NCI-H1930 (cell line): ENCODE measurements at places on chromosomes 11 and 22.

DNA sequence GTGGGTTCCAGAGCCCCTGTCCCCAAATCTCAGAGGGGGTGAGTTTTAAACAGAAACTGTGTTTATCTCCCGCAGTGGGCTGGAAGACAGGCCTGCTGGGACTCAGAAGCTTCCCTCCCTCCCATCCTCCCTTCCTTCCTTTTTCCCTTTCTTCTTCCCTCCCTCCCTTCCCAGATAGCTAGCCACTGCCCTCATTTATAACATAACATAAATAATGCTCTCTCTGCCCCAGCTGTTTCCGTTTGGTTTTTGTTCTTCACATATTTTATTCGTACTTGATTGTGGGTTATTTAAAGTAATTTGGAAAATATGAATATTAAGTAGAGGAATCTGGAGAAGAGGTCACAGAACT, 140.9 kb downstream of the TEAD1 start:
- no peak for DNase-seq

DNA sequence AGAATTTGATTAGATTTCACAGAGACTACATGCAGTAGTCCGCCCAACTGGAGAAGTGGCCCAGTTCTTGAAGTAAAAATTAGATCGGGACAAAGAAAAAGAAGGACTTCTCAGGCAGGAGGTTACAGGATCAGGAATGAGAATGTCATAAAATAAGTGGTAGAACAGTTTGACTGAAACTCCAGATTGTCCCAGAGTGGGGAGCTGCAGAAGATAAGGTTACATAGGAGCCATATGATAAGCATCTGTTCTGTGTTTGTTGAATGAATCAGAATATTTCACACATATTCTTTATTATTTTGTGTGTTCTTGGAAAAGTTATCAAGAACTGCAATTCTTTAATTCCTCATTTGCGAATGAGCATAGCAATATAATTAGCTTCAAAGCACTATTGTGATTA, 210.6 kb downstream of the AASDHPPT start:
- DNase-seq = no peak

DNA sequence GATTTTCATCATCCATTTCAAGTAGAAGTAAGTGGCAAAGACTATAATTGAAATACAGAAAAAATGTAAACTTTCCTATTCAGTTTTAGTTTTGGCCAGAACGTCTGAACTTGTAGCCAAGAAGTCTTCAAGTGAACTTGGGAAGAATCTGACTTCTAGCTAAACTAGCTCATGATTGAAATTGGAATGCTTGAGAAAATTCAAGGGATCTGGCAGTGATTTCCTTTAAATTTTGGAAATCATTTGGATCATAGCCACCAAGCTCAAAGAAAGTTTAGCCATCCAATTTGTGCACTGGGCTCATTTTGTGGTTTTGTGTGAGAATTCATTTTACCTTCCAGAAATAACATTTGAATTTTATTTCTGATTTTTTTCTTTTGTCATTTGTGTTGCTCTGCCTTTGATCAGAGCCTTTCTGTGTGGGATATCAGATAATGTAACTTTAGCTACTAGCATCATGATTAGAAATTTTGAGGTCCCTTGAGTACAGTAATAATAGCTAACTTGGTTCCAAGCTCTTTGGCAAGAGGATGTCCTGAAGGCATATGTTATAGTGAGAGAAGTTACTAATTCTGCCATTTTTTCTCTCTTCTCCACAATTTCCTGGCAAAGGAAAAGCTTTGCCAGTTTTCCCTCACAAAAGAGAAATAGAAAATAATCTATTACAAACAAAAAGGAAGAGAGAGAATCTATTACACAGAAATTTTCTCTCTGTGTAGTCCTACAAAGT, 2123.7 kb upstream of the RAG2 start:
- DNase-seq = no peak

- no peak for DNase-seq
These were observed 866 bp downstream of the EXPH5 start for GRCh38 chr11:108592591-108593213.

- DNase-seq = no peak
These were observed 74.5 kb downstream of the MICAL3 start for GRCh38 chr22:17949642-17950473.

GRCh38 chr11:26017903-26018302, 314.0 kb upstream of the ANO3 start:
- DNase-seq = no peak

DNA sequence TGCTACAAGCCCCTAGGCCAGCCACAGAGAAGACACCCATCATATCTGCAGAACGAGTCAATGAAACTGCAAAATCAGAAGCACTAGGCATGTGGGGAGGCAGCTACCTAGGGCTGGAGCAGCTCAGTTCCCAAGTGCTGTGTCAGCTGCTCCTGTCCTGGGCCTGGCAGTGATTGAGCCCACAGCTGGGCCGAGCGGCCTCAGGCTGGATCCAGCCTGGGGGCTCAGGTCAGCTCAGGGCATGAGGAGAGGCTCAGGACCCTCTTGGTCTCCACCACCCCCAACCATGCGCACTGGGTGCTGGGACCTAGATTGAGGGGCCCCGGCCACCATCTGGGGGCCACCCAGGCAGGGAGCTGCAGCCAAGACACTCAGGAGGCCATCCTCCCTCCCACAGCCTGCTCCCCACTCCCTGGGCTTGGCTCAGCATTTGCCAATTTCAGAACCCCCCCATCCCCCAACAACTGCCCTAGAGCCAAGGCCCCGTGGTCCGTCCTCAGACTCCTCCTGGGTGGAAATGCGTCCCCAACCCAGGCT, 2.4 kb upstream of the TNNT3 start:
- DNase-seq = no peak

- no peak for DNase-seq
These were observed 547.9 kb downstream of the BUD13 start for GRCh38 chr11:116224889-116225200.

DNA sequence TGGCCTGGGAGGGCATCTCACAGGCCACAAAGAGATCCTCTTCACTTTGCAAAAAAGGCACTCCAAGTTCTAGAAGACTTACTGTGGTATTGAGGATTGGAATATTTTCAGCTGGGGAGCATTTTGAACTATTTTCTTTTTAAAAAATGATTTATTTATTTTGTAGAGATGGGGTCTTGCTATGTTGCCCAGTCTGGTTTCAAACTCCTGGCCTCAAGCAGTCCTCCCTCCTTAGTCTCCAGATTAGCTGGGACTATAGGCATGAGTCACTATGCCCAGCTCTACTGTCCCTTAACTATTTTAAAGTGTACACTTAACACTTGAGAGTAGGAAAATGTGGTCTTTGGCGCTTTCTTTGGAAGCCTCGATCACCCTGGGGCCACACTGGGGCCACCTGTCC, 24.9 kb upstream of the DGCR8 start:
- DNase-seq = no peak

- no peak for DNase-seq
These were observed 90.9 kb downstream of the PDHX start for GRCh38 chr11:35007277-35007676.

GRCh38 chr11:16133867-16134266, 222.5 kb downstream of the SOX6 start:
- DNase-seq = no peak

GRCh38 chr11:129696309-129696989, 119.2 kb upstream of the TMEM45B start:
- DNase-seq = no peak

GRCh38 chr11:111465400-111465799, 46.8 kb downstream of the BTG4 start:
- DNase-seq = no peak

DNA sequence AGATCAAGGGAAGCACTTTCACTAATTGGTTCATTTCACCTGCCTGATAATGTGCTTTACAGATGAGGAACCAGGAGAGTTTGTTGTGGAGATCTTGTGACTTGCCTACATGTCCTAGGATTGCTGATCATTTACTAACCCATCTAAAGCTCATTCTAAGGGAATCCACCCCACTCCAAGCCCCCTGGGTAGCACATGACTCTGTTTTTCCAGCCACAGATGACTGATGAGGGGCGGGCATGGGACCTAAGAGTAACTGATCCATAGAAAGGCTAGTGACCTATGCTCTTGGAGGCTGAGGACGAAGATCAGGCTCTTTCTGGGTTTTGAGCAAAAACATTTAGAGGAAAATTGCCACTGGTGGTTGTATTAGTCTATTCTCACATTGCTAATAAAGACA, 378.1 kb downstream of the CADM1 start:
- DNase-seq = no peak

DNA sequence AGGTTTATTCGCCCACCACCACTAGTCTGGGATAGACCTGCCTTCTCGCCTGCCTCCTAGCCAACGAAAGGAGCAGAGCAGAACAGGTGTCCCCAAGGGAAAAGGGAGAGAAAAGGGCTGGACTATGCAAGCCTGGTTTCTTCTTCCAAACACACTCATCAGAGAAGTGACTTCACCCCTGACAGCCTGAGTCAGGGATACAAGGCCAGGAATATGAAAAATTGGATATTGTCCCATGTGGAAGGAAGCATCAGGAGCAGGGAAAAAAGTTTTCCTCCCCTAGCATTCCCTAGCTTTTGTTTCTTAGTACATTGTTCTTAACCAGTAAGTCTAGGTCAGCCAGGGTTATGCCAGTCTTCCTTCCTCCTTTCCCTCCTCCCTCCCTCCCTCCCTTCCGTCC, 56.9 kb upstream of the TNRC6B start:
- DNase-seq = no peak

DNA sequence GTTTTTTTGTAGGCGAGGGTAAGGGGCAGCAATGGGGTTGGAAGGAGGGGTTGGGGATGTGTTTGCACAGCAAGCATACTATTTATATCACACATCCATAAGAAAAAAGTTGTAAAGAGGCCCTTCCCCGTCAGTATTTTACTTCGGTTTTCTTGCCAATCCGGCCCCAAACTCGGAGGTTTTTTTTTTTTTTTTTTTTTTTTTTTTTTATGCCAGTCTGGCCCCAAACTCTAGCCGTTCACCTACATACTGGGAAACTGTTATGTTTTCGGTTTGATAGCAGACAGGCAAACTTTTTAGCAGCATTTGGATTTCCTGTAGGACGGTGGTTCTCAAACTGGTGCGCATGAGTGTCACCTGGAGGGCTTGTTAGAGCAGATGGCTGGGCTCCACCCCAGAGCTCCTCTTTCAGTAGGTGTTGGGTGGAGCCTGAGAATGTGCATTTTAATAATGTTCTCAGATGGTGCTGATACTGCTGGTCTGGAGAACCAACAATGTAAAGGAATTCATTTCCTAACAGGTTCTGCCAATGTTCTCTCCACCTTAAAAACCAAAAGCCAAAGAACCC, 76.5 kb upstream of the ZBED5 start:
- no peak for DNase-seq

- no peak for DNase-seq
These were observed 860.5 kb upstream of the LRRC4C start for GRCh38 chr11:42319921-42320320.

GRCh38 chr11:697811-698311, 2.2 kb downstream of the TMEM80 start:
- DNase-seq = no peak

DNA sequence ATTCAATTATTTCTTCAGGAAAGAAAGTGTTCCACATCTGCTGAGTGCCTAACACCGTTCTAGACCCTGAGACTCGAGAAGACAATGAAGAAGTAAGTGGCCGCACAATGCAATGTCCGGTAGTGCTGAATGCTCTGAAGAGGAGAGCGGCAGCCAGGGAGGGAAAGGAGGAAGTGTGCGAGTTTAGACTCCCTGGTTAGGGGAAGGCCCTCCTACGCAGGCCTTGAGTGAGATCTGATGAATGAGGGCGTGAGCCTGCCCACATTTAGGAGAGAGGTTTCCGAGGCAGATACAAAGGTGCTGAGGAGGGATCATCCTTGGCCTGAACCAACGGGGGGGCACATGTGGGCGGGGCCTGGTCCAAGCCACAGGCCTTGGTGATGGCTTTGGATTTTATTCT, 558.6 kb downstream of the NTM start:
- no peak for DNase-seq

GRCh38 chr11:93196816-93197379, 893 bp downstream of the SLC36A4 start:
- no peak for DNase-seq

GRCh38 chr11:128928400-128928799, 14.3 kb downstream of the TP53AIP1 start:
- no peak for DNase-seq

DNA sequence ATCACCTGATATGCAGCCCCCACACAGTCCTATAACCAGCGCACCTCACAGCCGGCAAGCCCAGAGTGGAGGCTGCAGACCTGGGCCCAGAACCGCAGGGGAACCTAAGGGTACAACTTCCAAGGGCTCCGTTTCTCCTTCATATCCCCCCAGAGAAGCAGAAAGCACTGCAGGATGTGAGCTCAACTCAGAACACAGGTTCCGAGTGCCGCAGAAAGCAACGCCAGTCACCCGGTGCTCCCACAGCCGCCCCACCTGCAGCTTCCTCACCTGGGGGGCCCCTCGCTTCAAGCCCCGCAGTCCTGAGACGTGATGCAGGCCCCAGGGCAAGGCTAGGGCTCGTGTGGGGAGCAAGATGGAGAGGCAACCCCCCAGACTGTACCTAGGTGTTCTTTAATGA, 2.5 kb downstream of the TSSK2 start:
- no peak for DNase-seq

DNA sequence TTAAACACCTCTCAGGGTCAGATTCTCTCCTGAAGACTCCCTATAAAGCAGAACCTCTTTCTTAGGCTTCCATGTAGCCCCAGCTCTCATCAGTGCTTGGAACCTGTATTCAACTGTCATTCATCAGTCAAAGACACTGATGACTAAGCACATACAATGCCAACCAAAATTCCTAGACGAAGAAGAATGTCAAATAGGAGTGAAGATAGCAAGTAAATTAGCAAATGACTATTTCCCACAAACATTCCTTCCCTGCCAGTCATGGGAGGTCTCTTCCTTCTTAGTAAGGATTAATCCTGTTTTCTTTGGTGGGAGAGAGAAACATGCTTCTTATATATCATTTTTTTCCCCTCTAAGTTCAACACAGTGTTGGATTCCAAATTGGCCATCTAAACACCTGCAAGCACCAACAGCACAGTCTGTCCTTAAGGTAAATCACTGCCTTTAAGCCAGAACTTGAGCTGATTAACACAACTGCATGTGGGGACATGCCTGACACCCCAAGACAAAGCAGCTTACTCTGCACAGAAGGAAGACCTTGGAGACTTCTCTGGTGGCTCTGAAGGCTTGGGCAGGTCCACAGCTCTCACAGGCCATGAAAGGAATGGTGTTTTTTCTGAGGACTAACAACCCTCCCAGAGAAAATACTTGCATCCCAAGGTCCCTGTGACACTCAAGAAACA, 47.5 kb upstream of the ME3 start:
- no peak for DNase-seq
